ENCODE measurements at places on chromosomes 6 and 20.
A peak's percentile ranks its signal among the peaks of the same experiment; 100 is the strongest.

GRCh38 chr6:6843057-6843627 is 254.6 kb downstream of the LY86 start:
- DNase-seq = no peak

DNA sequence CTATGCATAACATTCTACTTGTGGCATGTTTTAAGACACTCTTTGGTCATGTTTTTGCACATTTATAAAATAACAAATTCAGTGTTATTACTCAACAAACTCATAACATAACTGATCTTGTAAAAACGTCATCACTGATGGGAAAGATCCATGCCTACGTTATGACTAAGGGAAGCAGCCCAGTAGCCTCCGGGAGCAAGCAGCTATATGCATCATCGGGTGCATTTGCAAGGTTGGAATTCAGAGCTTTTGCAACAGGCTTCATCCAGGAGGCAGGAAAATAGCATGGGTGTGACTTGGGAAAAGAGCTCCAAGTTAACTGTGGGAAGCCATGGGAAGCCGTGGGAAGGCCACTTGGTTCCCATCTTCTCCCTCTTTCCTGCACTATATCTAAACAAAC is 271.6 kb upstream of the SGK1 start:
- no peak for DNase-seq

DNA sequence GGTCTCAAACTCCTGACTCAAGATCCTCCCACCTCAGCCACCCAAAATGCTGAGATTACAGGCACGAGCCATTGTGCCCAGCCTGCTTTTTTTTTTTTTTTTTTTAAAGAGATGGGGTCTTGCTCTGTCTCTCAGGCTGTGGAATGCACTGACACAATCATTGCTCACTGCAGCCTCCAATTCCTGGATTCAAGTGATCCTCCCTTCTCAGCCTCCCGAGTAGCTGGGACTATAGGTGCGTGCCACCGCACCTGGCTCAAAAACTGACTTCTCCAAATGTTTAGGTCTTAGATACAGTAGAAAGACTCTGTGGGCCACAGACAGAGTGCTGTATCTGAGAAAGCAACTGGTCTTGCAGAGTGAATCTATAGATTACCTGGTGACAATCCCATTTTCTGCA is 31.1 kb upstream of the SLC4A11 start:
- DNase-seq = no peak

- DNase-seq = no peak
Observed at GRCh38 chr20:34993941-34994508, 38.4 kb downstream of the MYH7B start.

- DNase-seq = no peak
Observed at GRCh38 chr6:34745277-34746103, 11.8 kb upstream of the SNRPC start.

DNA sequence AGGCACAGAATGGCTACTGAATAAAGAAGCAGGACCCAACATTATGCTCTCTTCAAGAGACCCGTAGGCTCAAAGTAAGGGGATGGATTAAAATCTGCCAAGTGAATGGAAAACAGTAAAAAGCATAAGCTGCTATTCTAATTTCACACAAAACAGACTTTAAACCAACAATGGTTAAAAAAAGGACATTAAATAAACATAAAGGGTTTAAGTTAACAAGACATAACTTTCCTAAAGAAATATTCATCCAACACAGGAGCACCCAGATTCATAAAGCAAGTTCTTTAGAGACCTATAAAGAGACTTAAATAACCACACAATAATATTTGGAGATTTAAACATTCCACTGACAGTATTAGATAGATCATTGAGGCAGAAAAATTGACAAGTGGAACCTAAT is 624.5 kb downstream of the RFPL4B start:
- DNase-seq = peak; percentile 35

GRCh38 chr6:13794184-13794583 is 20.2 kb downstream of the MCUR1 start:
- no peak for DNase-seq

GRCh38 chr6:69758214-69758613 is 38.6 kb downstream of the LMBRD1 start:
- DNase-seq = no peak

- no peak for DNase-seq
Observed at GRCh38 chr6:41446132-41446531, 100.0 kb upstream of the FOXP4 start.

DNA sequence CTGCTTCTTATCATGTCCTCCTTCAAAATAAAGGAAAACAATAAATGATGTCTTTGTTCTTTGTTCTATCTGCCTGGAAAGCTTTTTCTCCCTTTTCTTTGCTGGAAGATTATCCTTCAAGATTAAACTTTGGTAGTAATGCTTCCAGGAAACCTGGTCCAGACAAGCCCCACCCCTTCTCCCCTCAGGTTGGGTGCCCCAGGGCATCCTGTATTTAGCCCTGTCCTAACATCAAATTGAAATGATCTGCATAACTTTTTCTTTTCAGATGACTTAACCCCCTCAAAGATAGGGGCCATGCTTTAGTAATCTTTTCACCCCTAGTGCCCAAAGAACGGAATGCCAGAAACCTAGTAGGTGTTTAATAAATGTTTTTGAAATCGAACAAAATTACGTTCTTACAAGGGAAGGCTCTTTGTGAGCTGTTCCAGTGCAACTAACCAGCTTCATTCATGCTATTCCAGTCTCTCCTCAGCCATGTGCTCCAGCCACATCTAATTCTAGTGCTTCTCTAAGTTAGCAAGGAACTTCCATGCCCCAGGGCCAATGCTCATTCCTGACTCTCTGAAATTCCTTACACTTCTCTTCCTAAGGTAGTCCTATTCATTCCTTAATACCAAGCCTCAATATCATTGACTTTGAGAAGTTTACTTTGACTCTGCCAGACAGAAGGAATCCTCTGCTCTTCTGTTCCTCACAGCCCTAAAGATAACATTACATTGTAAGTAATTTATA is 135.6 kb upstream of the BACH2 start:
- no peak for DNase-seq

DNA sequence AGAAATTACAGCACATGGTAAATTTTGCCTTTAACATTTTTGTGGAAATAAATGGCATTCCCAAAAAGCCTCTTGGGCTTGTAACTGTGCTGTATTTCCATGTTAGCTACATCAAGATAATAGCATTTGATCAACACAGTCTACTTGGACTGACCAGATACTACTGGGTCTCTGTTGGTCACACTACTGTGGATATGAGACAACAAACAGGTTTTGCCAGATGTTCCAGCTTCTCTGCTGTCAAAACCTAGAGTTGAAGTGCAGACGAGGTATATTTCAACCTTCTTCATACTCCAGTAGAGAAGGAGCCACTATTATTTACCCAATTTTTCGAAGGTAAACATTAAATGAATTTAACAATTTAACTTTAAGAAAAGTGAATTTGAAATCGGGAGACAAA is 284.7 kb upstream of the CITED2 start:
- no peak for DNase-seq

- no peak for DNase-seq
Observed at GRCh38 chr20:49724408-49725223, 10.9 kb upstream of the B4GALT5 start.

- DNase-seq = no peak
Observed at GRCh38 chr6:10404799-10405512, 9.9 kb downstream of the TFAP2A start.

DNA sequence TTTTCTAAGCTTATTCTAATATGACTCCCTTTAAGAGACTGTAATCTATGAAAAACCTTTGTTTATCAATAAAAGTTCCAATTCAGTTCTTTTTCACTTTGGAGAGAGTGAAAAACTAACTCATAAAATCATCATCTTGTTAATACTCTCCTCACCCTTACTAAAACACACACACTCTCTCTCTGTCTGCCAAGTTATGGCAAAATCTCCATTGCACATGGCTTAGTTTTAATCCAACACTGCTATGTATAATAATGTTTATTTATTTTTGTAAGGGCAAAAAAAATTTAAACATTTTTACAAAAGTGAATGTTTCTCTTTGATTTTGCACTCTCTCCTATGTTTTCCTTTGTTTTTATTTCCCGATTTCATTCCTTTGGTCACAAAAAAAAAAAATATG is 253.2 kb downstream of the BMP7 start:
- no peak for DNase-seq

GRCh38 chr6:43990275-43990626 is 137.0 kb downstream of the MRPL14 start:
- DNase-seq = no peak

- no peak for DNase-seq
Observed at GRCh38 chr6:5151360-5151954, 66.3 kb downstream of the PPP1R3G start.

GRCh38 chr20:63183422-63184146 is 32.3 kb downstream of the YTHDF1 start:
- peak; percentile 76 for DNase-seq

DNA sequence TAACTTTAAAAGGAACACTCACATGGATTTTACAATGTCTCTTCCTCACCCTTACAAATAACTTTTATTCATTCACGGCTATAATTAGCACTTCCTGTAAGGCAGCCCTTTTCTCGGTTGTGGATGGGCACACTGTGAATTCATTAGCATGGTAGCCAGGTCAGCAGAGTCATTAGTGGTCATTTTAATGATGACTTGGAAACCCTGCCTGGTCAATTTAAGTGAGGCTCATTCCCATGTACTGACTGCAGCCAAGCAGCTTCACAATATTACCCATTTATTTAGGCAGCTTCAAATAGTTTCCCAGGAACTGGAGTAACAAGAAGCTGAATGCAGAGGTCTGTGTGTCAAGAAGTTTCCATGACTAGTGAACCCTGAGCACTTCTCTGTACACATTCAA is 248.8 kb downstream of the KHDC1L start:
- DNase-seq = no peak

GRCh38 chr6:15911753-15912504 is 217.0 kb upstream of the MYLIP start:
- DNase-seq = no peak

GRCh38 chr20:50852085-50852484 is 57.2 kb downstream of the BCAS4 start:
- DNase-seq = no peak

GRCh38 chr6:17013701-17014100 is 88.1 kb upstream of the STMND1 start:
- no peak for DNase-seq

GRCh38 chr6:3456395-3456897 is 404 bp downstream of the SLC22A23 start:
- no peak for DNase-seq

DNA sequence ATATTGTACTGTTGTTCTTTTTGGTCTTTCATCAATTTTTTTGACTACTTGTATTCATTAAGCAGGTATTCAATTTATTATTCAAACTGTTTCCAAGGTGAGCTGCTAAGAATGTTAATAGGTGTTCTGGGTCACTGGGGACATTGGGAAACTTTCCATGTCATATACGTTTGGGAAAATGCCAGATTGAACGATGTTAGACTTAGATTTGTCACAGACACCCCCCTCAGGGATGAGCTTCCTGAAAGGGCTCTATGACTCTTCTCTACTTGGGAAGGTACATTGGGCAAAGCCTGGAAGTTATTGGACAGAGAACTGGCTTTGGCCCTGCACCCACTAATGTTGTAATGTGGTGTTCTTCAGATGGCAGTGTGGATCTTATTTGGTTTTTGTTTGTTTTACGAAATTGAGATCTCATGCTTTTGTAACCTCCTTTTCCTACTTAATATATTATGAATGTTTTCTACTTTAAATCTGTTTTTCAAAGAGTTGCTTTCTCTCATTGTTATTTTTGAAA is 42.1 kb downstream of the PLCB4 start:
- no peak for DNase-seq

GRCh38 chr6:165834613-165835259 is 171.7 kb upstream of the PDE10A start:
- DNase-seq = no peak

DNA sequence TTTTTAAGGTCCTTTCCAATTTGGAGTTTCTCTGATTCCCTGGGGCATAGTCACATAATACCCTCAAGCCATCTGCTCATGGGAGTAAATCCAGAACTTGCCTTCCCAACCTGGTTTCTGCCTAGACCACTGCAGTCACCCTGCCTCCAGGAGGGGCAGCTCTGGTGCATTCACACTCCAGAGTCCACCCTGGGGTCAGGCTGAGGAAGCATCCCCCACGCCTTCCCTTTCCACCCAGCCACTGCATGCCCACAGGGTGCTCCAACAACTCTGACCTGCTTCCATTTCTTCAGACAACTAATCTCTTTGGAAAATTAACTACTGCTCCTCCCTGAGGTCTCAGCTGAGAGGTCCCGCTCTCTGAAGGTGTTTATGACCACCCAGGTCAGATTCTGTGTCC is 211.4 kb upstream of the RIN2 start:
- DNase-seq = no peak

DNA sequence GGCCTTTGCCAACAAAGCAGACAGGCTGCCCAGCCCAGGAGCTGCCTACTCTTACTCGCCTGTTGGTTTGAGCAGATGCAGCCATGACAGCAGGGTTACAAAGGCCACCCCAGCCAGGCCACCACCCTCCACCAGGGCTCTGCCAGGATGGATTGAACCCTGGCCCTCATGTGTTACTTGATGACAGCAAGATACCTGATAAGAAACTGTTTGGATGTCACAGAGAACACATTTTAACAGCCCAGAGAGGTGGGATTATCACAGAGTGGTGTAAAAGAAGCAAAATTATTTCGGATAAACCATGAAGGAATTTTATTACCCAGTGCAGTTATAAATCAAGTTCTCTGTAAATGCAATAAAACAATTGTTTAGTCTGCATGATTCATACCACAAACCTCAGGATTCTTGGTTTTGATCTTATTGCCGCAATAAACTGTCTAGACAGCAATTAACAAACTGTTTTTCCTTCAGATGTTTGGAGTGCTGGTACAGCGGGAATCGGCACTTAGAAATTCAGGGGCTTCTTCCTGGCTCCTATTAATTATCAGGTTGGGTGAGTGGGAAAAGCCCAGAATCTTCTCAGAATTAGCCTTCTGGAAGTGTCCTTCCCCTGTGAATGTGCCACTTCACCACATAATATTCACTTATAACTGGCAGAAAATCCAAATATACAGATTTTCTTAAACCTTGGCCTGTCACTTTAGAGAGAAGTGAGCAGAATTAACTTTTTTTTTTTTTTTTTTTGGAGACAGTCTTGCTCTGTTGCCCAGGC is 58.0 kb upstream of the SALL4 start:
- DNase-seq = no peak

DNA sequence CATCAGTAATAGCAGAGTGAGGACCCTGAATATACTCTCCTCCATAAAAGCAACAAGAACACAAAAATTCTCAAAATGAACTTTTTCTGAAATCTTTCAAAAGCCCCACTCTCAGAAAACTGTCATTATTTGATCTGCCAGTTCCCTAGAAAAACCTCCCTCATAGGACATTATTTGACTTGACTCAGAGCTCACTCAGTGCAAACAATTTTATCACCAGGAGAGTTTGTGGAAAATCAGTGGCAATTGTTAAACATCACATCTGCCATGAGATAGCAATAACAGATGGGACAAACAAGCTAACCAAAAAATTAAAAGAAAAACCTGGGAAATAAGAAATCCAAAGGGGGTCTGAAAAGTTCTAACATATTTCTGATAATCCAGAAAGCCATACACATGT is 100.0 kb downstream of the ATG5 start:
- no peak for DNase-seq

- DNase-seq = no peak
Observed at GRCh38 chr6:11615214-11615602, 77.7 kb downstream of the TMEM170B start.

GRCh38 chr20:63068711-63069367 is 62.1 kb upstream of the BHLHE23 start:
- no peak for DNase-seq

GRCh38 chr6:16486661-16487060 is 248.3 kb downstream of the GMPR start:
- no peak for DNase-seq
